Activated CD8-positive, alpha-beta memory T cell treated with anti-CD3 and anti-CD28 coated beads for 1 hour (primary cell): ENCODE measurements at places on chromosomes 16 and 17.
A peak's percentile ranks its signal among the peaks of the same experiment; 100 is the strongest.

DNA sequence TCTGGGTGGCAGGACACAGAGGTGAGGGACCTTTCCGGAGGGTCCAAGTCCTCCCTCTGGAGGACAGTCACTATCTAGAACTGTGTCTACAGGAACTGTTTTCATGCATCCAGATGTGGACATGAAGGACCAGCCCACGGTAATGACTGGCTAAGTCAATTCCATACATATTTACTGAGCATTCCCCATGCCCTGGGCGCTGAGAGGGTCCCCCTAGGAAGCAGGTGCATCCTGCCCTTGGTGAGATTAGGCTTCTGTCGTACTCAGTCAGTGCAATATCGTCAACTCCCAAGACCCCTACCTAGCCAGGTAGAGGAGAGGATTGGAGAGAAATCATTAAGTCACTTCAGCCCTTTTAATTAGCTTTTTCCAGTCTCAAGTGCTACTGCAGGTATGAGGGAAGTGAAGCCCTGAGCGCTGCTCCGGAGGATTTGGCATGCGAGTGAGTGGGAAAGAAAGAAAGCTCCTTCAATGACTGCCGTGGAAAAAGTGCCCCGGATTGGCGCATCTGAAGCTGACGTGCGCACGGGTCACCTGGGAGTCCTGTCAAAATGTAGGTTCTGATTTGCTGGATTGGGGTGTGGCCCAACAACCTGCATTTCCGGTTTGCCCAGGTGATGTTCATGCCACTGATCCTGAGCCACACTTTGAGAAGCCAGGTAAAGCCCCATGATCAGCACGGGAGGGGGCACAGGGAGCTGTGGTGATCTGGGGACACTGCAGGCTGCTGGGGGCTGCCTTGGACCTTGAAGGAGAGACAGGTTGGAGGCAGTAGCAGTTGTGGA lies 367.4 kb upstream of the TNRC6C start:
- DNase-seq: no peak

- DNase-seq: no peak
Measured at GRCh38 chr17:60606036-60606435, 6.0 kb downstream of the PPM1D start.

- DNase-seq: peak; percentile 27
Measured at GRCh38 chr17:82400830-82401229, 17.3 kb upstream of the HEXD start.

DNA sequence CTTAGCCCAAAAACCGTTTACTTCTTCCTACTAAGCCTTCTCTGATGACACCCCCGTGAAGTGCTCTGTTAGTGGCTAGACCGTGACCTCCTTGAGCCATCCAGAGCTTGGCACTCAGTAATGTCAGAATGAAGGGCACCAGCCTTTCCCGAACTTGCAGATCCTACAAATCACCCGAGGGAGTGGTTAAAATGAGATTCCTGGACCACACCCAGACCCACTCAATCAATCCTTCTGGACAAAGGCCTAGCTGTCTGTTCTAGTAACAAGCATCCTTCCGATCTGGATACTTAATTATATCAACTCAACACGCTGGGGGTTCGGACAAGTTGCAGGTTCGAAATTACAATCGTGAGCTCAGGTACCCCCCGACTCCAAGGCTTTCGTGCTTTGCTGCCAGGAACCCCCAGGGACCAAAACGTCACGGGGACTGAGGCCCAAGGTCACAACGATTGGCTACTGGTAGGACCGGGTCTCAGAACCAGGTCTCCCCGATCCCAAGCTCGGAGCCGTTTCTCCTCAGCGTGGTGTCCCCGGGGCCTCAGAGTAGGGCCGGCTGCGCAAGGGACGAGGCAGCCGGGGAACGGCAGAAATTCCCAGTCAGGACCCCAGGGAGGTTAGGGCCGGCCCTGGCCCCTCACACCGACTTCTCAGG lies 527 bp downstream of the CIAPIN1 start:
- DNase-seq: no peak

DNA sequence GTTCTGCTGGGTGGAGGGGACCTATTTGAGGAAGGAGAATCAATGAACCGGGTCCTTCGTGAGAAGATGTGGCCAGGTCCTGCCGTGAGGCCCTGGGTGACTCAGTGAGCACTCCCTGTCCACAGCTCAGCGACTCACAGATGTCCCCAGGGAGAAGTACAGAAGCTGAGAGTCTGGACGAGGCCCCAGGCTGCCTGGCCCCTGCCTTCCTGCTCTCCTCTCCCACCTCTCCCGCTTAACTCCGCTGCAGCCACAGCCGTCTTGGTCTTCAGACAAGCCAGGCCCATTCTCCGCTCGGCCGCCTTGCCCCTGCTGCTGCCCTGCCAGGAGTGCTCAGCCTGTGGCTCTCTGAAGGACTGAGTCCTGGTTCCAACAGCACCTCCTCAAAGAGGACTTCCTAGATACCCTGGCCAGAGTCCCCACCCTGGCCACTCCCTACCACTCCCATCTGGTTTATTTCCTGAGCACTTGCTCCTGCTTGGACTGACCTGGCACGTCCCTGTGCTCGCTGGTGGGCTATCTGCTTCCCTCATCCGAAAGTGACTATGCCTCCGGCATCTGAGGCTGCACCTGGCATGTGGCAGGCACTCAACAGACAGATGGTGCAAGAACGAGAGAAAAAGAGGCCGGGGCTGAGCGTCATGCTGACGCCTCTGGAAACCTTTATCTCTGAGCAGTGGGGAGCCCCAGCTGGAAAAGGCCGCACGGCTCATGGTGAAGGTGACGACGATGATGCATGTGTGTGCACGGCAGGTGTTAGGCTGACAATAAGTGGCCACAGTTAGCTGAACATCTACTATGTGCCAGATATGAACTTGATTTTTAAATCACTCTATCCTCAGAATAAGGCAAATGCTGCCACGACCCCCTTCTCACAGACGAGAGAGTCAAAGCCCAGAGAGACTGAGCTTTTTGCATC lies 9.2 kb upstream of the TNFRSF13B start:
- no peak for DNase-seq

DNA sequence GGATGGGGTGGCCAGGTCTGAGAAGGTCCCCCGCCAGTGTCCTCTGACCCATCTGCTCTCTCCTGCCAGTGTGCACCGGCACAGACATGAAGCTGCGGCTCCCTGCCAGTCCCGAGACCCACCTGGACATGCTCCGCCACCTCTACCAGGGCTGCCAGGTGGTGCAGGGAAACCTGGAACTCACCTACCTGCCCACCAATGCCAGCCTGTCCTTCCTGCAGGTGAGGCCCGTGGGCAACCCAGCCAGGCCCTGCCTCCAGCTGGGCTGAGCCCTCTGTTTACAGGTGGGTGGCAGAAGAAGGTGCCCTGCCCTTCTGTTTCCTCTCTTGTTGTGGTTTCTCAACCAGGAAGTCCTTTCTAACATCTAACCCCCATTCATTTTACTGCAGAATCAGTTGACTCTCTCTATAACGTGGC lies 7.1 kb downstream of the ERBB2 start:
- no peak for DNase-seq

- DNase-seq: no peak
Measured at GRCh38 chr16:26594666-26595065, 472.1 kb upstream of the C16orf82 start.

DNA sequence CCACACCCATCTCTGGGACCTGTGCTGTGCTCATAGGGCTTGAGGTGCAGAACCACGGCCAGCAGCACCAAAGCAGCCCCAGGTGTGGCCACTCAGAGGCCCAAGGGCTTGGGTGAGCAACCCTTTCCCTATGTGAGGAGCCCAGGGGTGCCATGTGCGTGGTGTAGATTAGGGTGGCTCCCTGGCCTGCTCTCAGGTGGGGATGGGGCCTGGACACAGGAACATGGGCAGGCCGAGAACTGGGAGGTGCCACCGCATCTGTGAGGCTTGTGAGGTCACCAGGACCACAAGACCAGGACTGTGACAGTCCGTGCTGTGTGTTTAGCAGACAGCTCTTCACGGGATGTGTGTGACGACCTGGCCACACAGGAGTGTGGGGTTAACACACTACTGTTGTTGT lies 103.5 kb upstream of the ZNF750 start:
- DNase-seq: no peak

- no peak for DNase-seq
Measured at GRCh38 chr17:19978209-19978802, 678 bp upstream of the AKAP10 start.

DNA sequence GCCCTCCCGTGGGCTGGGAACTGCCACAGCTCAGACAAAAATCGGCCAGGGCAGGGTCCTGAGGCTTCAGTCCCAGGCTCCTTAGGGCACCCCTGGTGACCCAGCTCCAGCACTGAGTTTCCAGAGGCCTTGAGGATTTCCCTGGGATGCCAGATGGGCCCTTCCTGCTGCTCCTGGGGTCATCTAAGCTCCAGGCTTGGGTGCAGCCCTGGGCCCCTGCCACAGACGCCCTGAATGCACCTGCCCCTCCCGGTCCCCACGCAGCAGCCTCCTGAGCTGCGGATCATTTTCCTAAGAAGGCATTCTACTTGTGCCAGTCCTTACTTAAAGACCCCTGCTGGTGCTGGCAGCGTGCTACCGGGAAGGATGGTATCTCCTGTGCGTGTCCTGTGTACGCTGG lies 6.0 kb upstream of the RNPS1 start:
- DNase-seq: no peak

DNA sequence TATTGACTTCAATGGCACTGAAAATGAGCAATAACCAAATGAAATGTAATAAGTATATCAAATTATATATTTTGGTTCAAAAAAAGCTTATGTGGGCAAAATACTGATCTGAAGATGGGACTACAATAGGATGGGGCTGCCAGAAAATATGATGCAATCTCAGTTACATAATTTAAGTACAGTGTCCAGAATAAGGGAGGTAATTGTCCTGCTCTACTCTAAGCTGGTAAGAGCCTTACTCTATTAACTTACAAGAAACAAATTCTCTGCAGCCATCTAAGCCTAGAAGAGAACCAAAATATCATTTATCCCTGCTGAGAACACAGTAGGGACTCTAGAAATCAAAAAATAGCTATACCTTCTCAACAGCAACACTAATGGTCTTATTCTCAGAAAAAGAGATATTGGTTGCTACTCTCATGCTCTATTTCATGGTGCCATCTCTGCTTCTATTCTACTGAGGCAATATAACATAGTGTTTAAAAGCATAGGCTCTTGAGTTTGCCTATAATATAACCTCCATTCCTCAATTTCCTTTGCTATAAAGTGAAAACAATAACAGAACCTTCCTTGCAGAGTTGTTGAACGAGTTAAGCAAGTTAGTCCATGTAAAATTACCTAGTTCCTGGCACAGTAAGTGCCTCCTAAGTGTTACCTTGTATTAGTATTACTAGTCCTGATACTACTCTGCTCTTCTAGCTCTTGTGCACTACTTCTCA lies 19.9 kb downstream of the NQO1 start:
- no peak for DNase-seq

GRCh38 chr17:75704963-75705875 lies 16.0 kb upstream of the ITGB4 start:
- no peak for DNase-seq

DNA sequence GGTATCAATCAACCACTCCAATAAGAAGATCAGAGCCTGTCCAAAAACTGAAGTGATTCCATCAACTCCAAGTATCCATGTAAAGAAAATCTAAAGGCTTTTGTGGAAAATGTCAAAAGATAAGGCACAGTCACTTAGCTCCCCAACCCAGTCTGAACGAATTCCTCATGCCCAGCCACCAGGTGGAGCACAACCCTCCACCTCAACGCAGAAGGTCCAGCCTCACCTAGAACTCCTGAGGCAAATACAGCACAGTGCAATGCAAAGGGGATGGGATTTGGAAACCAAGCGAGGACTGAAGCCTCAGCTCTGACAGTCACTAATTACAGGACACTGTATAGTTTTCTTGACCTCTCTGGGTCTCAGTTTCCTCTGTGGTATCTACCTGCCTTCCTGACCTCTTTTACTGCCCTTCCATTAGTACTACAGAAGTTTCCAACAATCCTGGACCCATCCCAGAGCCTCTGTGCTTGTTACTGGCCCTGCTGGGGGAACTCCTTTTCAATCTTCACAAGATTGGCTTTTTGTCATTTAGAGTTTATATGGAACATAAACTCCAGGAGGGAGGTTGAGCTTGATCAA lies 2.0 kb downstream of the NCBP3 start:
- DNase-seq: peak; percentile 11
